Ureter (tissue), 1 donor: ENCODE measurements at places on chromosomes 1 and 21. TPM values are rescaled to one million over a fixed set of nuclear protein-coding genes. Genes with fewer than 3 reads are reported as not detected.

Gene OR6N1
- not detected for total RNA-seq

Gene CD84
- total RNA-seq: 7.7 TPM

Gene OR6N2
- total RNA-seq: not detected

Gene BATF3
- total RNA-seq: 3.5 TPM

Gene LRRC71
- total RNA-seq: not detected

Gene KCNA3
- 3.6 TPM for total RNA-seq

Gene ZSWIM5
- 4.4 TPM for total RNA-seq

DNA sequence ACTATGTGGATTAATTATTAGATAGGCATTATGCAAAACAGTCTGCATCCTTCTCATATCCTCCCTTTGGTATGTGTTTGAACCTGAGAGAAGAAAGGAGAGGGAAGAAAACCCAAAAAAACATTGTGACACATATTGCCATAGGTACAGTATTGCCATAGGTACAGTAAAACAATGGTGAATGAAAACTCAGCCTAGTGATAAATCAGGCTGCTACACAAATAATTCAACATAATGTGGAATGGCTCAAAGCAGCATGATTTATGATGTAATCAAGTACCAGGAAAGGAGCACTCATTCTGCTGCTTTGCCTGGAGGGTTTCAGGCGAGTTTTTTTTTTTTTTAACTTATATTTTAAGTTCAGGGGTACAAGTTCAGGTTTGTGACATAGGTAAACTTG lies 213.9 kb upstream of the LYPLAL1 start:
- no peak for DNase-seq

DNA sequence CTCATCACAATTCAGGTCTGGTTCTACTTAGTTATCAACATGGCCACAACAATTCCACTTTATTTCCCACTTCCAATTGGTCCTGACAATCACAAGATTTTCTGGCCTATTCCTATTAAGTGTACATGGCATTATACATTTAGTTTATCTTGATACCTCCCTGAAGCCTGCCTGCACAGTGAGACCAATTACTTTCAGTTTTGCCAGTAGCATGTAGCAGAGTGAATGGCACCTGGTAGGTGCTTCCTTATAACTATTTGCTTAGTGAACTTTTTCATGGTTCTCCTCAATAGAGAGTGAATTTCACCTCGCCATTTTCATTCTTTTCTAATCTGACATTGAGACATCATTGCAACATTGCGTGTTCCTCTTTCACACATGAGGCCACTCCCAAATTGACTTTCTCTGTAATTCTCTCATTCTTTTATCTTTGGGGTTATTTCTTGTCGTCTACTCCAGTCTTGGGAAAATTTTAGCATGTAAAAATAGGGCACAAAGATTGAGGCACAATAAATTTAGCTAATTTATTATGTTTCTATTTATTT lies 124.3 kb downstream of the DISC1 start:
- no peak for DNase-seq

DNA sequence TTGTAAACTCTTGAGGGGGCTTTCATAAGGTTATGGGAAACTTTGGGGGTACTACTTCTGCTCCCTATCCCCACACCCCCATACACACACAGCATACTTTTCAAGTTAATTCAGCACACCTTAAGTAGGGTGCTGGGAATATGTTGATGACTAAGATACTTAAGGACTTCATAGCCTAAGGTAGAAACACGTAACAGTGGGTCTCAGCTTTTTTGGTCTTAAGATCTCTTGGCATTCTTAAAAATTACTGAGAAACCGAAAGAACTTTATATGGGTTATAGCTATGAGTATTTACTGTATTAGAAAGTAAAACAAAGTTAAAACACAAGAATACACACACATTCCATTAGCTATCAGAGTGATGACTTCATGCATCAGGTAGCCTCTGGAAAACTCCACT lies 2.1 kb downstream of the OTUD3 start:
- DNase-seq: no peak

- DNase-seq: no peak
These were observed 252.0 kb downstream of the PTBP2 start for GRCh38 chr1:96973605-96974004.

DNA sequence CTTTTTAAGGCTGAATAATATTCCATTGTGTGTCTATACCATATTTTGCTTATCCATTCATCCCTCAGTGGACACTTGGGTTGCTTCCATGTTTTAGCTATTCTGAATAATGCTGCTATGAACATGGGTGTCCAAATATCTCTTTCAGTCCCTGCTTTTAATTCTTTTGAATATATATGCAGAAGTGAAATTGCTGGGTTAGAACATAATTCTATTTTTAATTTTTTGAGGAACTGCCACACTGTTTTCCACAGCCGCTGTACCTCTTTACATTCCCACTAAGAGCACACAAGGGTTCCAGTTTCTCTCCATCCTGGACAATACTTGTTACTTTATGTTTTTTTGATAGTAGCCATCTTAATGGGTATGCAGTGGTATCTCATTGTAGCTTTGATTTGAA lies 65.6 kb downstream of the RIMS3 start:
- DNase-seq: no peak

- no peak for DNase-seq
These were observed 15.2 kb downstream of the LRRC40 start for GRCh38 chr1:70190180-70190579.

DNA sequence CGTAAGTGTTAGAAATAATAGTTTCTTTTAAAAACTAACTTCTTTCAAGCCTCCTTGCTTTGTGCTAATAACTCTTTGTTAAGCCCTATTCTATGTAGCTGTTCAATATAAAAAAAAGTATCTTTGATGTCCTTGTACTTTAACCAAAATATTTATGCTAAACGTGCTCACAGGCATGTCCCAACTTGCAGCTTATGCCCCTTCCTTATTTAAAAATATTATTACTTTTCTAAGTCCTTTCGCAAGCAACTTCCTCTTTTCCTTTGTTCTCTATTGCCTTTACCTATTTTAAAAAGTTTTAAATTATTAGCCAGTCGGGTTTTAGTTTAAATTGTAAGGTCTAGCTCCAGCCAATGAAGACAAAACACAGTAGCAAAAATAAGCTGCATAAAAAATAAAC lies 43.4 kb upstream of the NBPF3 start:
- no peak for DNase-seq

- DNase-seq: peak; percentile 71
These were observed 41.3 kb upstream of the TACSTD2 start for GRCh38 chr1:58618303-58618702.

GRCh38 chr1:58818075-58818474 lies 34.2 kb upstream of the JUN start:
- DNase-seq: no peak

DNA sequence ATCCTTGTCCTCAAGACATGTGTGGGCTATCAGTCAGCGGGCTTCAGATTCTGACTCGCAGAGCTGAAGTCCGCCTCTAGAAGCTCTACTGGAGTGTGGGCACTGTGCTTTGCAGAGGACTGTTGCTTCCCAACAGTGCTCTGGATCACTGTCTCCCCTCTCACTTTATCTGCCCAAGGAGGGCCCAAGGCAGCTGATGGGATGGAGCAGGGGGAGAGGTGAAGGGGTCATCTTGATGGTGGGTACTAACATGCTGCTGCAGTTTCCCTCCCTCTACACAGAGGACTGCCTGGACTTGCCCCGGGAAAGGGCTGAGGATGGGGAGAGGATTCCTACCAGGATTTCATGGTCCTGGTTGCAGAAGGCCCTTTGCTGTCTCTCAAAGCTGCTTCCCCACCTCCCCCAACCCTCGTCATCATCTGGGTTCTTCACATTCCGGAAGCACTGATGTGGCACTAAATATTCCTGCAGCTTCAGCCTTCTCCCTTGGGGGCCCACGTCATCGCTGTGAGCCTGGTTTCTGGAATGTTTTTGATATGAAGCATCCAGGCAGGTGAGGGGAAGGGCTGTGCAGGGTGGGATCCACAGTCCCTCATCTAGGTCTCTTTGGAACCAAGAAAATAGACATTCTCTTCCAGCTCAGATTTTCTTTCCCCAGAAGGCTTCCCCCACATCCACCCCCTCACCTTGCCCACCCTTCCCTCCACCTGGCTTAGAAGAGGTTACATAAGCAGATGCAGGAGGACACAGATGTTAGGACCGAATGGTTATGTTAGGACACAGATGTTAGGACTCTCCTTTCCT lies 23.2 kb downstream of the NUAK2 start:
- DNase-seq: no peak

DNA sequence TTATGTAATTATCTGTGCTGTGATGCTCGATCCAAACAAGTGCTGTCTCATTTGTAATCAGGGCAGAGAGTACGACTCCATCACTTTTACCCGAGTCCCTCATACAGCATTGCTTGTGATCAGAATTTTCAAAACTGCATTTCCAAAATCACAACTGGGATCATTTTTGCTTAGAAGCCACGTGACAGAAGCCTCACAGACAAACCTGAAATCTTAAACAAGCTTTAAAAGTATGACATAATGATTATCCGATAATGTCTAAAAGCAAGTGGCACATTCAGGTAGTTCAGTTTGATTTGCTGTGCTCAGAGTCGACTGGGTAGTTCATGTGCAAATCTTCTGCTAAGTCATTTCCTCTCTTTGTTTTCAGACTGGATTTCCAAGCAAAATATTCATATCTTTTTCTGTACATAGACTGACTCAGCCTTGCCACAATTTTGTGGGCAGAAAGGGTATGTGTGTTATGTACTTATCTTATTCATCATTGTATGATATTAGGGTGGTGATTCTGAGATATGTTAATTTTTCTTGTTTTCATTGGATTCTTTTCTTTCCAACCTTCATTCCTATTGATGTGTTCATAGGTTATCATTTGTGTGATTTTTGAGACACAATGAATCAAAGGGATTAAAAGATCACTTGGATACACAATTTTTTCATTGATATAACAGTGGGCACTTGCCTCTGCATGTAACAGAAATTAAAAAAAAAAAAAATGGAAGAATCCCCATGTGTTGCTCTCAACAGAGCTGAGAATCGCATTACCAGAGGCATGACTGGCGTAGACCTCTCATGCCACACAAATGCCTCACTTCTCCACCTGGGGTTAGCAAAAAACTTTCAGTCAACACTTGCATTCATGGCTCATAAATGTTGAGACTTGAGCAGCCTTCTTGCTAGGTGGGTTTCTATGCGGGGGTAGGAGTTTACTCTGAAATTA lies 355.7 kb downstream of the LTN1 start:
- no peak for DNase-seq

GRCh38 chr1:2525920-2526823 lies at the start of gene PANK4:
Gene PANK4 (minus strand): TSS chr1:2526596. CDS start chr1:2526587, 9 bp downstream.
- DNase-seq: peak; percentile 91

- no peak for DNase-seq
These were observed 4.4 kb upstream of the PRDM15 start for GRCh38 chr21:41883582-41883981.

DNA sequence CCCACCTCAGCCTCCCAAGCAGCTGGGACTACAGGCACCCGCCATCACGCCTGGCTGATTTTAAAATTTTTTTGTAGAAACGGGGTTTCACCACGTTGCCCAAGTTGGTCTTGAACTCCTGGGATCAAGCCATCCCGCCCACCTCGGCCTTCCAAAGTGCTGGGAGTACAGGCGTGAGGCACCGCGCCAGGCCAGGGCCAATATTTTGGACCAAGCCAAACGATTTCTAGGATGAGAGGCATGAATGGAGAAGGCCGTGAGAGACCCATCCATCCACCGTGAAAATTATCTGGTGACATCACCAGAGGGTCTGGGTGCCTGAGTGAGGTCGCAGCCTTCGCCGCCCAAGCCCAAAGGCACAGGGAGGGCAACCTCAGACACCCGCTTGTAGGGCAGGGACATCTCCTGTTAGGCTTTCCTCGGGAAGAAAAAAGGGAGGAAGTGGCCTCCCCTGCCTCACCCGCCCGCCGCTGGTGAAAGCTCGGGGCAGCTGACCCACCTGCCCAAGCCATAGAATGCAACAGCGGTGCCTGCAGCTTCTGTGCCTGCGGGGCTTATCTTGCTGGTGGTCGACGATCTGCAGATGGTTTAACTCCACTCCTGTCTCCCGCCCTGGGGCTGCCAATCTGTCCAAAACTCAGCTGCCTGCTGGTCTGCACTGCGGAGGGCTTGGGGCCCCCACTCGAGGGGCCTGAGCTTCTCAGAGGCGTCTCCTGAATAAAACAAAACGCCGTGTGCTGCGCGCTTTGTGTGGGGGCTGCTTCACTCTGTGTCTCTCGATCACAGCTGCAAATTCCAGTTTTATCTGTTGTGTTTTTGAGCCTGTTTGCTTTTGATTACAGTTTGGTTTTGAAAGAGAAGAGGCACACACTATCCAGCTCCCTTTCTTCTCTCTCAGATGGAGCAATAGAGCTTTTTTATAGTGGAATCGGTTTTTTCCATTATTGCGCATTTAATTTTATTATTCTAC lies 85.8 kb downstream of the MRPS6 start:
- no peak for DNase-seq

DNA sequence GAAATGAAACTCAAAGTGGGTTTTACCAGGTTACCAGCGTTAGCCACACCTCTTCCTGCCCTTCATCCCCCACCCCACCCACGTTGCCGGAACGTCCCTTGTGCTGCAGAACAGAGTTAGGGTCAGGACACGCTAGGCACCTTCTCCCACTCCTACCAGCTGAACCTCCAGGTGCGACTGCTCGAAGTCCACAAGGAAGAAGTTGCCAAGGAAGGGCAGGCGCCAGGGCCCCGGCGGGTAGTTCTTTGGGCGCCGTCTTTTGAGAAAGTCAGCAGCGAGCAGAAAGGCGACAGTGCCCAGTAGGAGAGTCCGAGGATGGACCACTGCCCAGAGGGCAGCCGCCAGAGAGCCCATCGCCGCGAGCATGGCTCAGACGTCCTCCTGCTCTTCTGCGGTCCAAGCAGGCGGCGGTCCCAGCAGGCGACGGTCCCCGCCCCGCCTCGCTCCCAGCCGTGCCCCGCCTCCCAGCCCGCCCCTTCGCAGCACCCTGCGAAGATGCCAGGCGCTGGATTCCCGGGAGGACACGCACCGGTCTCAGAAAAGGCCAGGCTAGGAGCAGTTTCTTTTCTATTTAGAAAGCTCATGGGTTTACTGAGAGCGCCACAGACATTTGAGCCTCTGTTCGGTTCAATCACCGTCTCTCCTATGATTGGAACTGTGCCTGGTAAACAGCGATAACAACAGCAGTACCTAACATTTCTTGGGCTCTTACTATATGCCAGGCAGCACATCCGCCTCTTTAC lies at the start of gene CYP2J2:
CYP2J2 (minus strand) TSS at position 393 of the 743 bp plus-strand sequence; CDS start at position 366, 27 bp downstream.
- peak; percentile 58 for DNase-seq
